ENCODE measurements at places on chromosomes 1 and 21.

DNA sequence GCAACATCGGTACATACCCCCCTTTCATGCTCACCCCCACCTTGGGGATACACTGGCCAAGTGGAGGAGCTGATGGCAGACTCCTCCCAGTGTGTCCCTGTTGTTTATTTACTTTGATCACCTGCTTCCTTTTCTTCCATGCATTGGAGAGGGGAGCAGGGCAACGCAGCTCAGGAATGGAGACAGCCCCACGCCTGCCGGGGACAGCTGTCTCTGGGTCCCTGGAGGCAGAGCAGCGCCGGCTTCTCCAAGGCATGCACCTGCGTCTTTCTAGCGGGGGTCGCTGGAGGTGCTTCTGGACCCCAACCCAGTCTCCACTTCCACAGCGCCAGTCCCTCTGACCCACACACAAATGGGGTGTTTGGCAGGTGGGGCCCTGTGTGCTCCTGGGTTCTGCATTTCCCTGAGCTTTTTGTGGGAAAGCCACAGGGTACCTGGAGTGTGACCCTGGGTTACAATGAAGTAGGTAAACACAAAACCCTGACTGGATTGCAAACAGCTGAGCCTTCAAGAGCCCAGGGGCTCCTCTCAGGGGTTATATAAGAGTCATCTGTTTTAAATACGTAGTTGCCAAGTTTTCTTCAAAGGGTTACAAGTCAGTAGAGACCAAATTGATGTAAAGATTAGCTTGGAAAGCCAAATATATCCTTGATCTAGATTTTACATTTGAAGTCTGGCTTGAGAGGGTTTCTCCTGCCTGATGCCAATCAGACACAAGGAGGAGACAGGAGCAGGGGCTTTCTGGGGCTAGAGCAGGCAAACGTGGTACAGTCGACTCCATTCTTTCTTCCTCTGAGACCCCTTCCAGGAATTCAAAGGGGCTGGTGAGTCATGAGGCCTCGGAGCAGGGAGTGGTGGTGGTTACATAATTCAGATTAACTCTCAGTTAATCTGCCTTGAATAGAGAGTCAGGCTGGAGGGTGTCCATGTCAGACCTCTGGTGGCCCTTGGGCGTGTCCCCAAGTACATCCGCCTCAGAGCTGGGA, 4.5 kb downstream of the AJAP1 start:
- DNase-seq, result no peak

DNA sequence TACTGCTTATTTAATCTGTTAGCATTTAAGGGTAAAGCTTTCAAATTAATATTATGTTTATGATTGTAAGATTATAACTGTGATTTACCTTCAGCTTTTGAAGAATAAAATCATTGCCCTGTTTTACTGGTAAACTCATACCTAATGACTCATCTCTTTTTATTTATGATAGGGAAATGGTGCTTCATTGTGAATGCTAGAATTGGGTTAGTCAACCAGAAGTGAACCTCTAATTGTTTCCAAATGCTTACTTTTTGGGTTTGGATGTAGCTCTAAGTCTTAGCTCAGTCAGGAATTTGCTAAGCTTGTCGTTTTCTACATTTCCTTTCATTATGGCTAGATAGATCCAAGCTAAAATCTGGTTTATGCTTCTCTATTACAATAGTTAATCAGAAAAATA, 59.4 kb downstream of the SLC30A7 start:
- DNase-seq, result no peak

DNA sequence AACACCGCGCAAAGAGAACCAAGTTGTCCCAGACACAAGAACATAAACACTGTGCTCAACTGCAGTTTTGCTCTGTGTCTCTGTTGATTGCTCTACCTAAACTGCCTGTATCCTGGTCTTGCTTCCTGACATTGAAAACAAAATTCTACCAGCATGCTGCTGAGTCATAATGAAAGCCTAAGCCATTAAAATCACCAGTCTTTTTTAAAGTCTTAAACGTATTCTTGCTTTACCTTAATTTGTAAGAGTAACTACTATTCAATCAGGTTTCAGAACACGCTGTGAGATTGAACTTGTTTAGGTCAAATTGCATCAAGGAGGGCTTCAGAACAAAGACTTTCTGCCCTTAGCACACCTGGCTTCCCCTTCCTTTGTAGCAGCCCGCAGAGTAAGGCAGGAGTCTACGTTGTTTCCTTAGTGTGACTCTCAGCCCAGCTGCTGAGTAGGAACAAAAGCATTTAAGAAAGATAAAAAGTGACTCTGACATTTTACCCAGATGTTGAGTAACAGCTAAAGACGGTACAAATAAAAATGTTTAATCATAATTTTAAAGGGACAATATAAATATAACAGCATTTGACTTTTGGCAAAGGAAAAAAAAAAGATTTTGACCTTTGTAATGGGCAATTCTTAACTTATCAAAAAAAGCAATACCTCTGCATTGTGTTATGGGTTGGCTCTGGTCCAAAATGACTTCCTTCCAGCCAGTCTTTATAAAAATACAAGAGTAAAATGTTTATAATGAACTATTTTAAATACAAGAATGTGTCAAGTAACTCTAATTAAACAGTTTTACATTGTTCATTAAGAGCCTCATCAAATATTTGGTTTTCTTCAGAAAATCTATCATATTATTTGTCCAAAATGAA, 186.9 kb upstream of the ADGRL4 start:
- no peak for DNase-seq

GRCh38 chr1:104406728-104407127, 657.0 kb downstream of the AMY1C start:
- DNase-seq, result no peak

- DNase-seq, result no peak
These were observed 10.4 kb upstream of the HOOK1 start for GRCh38 chr1:59804301-59804700.

DNA sequence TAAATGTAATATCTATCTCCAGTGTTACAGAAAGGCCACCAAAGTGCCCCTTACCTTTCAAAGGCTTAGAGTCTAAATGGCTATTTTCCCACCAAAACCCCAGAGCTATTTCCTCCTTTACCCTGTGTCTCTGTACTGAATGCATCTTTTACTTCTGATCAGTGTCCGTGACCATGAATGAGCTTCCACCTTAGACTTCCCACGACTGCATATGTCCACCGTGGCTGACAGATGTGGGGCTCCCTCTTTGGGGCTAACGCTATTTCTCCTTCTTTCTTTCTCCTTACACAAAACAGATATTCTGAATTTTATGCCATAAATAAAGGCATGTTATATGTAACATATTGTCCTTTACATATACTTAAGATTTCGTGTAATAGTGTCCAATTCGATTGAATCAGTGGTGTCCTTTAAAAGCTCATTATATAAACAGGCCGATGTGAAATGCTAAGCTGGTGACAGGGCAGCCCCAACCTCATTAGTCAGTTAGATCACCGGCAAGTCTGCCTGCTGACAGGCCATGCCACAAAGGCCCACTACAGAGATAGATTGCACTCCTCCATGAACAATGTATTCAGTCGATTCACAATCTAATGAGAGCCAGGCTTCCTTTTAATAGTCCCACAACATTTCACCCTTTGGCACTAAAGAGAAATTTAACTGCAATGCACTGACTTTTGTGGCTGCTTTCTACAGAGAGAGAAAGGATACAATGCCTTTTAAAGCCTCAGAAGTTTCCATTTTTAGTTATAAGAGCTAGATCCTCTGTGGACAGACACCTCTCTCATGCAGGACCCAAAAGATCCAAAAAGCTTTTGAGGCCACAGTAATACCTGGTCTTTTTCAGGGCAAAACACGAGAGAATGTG, 297.9 kb downstream of the PCP4 start:
- DNase-seq, result no peak

DNA sequence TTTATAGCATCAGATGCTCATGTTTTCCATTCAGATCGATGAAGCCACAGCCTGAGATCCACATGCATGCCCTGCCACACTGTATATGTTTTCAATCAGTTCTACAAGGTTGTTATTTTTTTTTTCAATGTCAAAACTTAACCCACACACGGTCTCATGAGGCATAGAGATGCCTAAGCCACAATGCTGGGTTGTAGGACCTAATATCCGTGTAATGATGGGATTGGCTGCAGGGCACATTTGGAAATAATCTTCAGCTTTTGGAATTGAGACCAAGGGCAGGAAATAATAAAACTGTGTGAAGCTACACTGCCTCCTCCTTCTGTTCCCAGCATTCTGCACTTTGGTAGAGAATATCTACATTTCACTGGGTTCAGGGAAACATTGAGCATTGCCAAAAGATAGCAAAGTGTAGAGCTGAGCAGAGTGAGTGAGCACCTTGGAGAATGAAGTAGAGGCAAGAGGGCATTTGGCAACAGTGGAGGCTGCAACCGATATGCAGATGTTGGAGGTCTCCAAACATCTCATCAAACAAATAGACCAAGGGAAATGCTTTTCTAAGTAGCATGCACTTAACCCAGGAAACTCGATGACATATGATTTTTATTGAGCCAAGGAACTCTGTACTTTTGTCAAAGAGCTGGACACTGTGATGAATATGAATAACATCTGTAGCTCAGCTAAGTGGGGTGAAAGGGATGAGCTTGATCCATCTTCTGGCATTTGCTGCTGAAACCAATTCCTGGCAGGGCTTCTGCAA, 176.7 kb downstream of the LYPLAL1 start:
- DNase-seq, result no peak

- no peak for DNase-seq
These were observed 108.0 kb downstream of the NRIP1 start for GRCh38 chr21:14956807-14957206.

- DNase-seq, result no peak
These were observed 291.4 kb downstream of the LRRC40 start for GRCh38 chr1:69913977-69914376.

DNA sequence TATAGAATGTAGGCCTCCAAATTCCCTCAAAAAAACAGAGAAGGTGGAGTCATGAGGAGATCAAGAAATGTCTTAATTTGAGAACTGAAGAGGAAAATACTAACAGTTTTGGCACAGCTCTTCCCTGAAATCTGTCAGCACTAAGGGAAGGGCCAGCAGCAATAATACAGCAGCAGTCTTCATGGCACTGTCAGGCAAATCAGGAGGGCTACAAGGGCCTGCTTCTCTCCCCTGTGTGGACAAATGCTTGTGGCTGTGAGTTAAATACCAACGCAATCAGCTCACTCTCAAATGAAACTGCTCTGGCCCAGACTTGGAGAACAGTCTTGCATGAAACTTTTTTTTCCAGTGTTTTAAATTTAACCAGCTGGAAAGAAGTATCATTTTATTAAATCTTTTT, 20.5 kb upstream of the CNN3 start:
- DNase-seq, result no peak

DNA sequence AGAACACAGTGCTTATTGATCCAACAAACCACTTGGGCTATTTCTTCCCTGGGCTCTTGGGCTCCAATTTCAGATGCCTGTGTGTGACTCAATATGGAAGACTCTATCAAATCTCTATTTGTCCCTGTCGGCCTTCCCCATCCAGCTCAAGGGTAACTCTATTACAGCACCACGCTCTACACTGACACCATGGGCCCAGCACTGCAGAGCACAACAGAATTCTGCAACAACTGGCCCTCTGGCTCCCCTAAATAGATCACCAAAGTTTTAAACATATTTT, 51.7 kb downstream of the CAPZB start:
- no peak for DNase-seq

GRCh38 chr1:214636436-214636835, 33.4 kb downstream of the CENPF start:
- DNase-seq, result no peak

- DNase-seq, result no peak
These were observed 40.6 kb upstream of the PLA2G5 start for GRCh38 chr1:20029178-20029912.

DNA sequence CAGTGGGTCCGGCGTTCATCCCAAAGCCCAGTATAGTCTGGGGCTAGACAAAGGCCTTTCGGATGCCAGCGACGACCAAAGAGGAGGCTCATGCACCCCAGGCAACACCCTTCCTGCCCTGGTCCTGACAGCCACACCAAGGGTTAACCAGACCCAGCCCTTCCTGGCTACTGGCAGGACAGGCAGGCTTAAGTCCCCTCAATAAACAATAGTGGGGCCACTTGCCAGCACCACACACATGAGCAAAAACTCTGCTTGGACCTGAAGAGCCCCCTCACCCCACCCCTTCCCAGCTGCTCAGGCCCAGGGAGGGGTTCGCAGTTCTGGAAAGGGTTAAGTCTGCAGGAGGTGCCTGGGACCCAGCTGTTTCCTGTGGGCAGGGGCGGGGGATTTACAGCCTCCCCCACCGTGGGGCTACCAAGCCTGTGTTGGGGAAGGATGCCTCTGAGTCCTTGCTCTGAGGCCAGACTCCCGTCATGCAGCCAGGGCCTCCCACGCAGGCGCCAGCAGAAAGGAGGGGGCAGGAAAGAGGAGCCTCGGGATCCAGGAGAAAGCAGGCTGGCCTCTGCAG, 18.2 kb downstream of the PHLDA3 start:
- DNase-seq, result no peak

DNA sequence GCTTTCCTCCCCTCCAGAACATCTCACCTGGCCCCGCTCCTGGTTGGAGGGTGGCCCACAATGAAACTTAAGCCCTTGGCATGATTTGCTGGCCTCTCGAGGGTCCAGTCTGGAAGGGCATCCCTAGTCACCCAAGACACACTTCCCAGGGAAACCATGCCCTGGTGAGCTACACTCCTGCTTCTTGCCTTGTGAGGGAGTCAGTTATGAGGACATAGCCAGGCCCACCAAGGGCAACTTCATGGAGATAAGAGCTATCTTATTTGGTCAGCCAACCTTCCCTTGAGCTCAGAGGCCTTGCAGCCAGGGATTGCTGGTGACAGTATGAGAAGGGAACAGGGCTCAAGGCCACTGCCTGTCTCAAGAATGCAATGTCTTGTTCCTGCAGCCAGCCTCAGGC, 9.7 kb downstream of the TNR start:
- DNase-seq, result no peak

DNA sequence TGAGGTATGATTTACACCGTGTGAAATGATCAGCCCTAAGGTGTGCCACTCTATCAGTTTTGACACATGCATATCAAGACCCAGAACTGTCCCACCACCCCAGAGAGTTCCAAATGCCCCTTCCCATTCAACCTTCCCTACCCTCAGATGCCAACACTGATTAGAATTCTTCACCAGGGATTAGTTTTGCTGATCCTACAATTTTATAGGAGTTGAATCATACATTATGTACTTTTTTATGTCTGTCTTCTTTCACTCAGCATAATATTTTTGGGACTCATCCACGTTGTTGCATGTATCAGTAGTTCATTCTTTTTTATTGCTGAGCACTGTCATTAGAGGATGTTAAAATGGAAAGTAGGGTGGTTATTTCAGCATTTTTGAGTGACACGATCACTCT, 178.3 kb downstream of the ZSCAN20 start:
- no peak for DNase-seq

Data from GM12891 (cell line).